CD4-positive, alpha-beta T cell treated with Interferon alpha-2 for 1 hour (primary cell): ENCODE measurements at places on chromosomes 6 and 20.

- no peak for DNase-seq
Observed at GRCh38 chr6:50742161-50742560, 28.8 kb downstream of the TFAP2D start.

GRCh38 chr6:144075187-144075586, 20.2 kb downstream of the SF3B5 start:
- no peak for DNase-seq

GRCh38 chr20:47552996-47553395, 51.3 kb downstream of the NCOA3 start:
- DNase-seq, result no peak

- peak; percentile 45 for DNase-seq
Observed at GRCh38 chr6:16434885-16435284, 196.5 kb downstream of the GMPR start.

DNA sequence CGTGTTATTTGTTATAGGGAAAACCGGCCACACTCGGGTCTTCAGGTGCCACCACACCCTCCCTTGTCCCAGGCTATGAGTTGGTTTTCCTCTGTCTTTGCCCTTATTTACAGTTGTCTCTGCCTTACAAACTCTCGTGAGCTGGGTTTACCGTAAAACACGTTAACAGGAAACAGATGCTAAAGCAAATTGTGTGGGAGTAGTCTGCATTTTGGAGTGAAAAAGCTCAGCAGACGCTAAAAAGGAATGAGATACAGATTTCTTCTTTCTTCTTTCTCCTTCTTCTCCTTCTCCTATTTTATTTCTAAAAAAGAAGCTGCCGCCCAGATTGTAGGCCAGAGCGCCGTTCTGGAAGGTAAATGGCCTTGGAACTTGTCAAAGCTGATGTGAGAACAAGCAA, 51.9 kb downstream of the APCDD1L start:
- no peak for DNase-seq

DNA sequence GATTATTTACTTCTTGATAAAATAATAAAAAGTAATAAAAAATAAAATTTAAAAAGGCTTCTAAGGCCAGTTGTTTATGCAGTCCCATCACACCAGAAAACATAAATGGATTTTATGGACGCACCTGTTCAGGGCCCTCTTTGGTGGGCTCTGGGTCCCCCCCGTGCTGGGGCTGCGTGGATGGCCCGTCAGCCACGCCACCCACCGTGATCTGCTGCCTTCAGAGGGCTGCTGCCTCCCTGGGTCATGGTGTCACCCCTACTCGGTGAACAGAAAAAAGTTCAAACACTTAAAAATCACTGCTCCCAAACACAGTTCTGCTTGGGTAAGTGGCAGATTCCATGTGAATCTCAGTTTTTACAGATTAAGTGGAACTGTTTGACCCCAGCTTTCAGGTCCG, 447.6 kb upstream of the AGPAT4 start:
- DNase-seq, result no peak

GRCh38 chr6:124027392-124027791, 223.7 kb downstream of the NKAIN2 start:
- no peak for DNase-seq
